ENCODE measurements at places on chromosomes 3 and 15. TPM values are rescaled to one million over a fixed set of nuclear protein-coding genes. Genes with fewer than 3 reads are reported as not detected.

DHX36 gene
- total RNA-seq = 31.4 TPM

GOLGA8Q gene
- not detected for total RNA-seq

GOLGA8S gene
- total RNA-seq = 0.44 TPM

SPSB4 gene
- total RNA-seq = 6.9 TPM

FBXW12 gene
- total RNA-seq = not detected
